Right ventricle myocardium superior (tissue), 1 donor: ENCODE measurements at places on chromosomes 13 and 19. TPM values are rescaled to one million over a fixed set of nuclear protein-coding genes. Genes with fewer than 3 reads are reported as not detected.
A peak's percentile ranks its signal among the peaks of the same experiment; 100 is the strongest.

- peak; percentile 93 for DNase-seq
These were observed 47.7 kb downstream of the CYP4F22 start for GRCh38 chr19:15555759-15556633.

CPB2 gene
- not detected for total RNA-seq

SHISA7 gene
- not detected for total RNA-seq

DNA sequence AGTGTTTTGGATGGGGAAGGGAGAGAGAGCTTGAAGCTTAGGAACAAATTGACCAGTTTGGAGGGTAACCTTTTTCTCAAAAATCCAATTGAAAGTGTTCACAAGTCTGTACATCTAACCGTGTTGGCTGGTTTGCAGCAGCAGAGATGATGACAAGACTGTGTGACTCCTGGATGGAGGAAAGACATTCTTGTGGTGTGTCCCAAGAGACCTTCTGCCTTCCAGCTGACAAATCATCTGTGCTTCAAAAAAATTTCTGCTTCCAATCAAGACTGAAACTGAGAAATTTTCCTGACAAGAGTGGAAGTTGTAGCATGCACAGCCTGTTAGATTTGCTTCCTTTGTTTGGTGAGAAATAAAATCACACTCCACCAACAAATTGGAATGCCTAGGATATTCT is 56.2 kb downstream of the LACC1 start:
- DNase-seq: no peak

DNA sequence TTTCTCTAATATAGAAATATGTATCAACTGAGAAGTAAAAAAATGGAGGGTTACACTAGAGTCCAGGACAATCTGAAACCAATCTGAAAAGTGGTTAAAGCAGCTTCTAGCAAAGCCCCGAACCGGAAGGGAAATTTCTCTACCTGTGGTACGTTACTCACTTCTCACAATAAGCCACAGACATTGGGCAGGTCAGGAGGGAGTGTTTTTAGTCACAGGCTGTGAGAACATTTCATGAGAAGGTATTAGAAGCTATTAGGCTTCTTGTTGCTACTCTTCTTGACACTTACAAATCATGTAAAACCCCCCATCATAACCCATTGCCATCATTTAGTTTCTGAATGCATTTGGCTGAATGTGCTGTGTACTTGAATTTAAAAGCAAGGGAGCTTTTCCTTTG is 120.9 kb downstream of the NUFIP1 start:
- no peak for DNase-seq

GRCh38 chr19:17879466-17879865 is 7.7 kb downstream of the SLC5A5 start:
- DNase-seq: no peak

- no peak for DNase-seq
These were observed 164.0 kb upstream of the ZNF507 start for GRCh38 chr19:32181216-32181920.

DNA sequence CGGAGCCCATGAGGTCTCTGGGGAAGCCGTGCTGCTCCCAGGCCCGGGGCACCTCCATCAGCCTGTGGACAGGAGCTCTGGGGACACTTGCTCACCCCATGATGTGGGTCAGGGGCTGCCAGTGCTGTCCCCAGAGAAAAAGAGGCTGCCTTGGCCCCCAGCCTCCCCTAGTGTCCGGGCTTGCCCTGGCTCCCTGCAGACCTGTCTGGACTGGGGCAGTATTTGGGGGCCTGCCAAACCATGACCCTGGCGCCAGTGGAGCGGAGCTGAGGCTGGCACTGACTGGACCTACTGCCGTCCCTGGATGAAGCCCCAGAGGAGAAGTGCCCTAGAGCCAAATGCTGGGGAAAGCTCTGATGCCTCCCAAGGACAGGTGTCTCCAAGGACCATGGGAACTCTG is 30.4 kb downstream of the ELAVL1 start:
- DNase-seq: peak; percentile 67

DAND5 gene
- 9.1 TPM for total RNA-seq

TEX101 gene
- not detected for total RNA-seq

DNA sequence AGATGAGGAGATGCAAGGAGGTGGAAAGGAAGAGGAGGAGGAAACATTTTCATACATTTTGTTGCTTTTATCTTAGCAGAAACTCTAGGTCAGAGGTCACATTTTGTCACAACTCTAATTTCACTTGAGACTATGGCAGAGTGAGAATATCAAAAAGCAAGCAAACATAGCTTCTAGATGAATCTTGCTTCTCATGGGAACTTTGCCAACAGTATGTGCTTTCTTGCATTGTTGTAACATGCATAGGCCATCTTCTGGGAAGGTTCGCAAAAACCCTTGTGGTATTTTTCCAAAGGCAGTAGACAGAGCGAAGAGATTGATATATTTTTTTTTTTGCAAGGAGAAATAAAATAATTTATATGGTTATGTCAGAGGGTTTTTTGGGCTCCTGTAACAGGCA is 291.3 kb downstream of the MTUS2 start:
- no peak for DNase-seq

DNA sequence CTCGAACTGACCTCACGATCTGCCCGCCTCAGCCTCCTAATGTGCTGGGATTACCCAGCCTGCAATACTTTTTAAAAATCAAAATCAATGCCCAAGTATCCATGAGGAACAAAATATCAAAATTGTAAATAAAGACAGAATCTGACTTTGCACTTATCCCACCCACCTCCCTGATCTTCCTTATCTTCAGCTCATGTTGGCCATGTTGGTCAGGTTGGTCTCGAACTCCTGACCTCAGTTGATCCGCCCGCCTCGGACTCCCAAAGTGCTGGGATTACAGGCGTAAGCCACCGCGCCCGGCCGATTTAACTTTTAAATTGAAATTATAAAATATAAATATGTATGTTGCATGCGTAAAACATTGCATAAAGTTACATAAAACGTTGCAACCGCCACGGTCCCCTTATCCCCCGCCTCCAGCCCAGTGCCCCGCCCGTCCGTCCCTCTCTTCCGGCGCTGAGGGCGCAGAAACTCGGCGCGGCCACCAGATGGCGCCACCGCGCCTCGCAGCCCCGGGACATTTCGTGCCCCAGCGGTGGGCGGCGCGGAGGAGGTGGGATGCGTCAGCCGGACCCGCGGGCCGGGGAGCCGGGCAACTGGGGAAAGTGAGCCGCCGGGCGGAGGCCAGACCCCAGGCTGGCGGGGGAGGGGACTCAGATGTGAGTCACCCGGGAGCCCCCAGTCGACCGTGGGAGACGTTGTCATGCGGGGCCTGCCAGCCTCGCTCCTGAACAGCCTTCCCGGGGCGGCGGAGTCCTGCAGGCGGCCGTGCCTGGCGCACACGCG is 1.5 kb upstream of the GADD45B start:
- peak; percentile 93 for DNase-seq

DNA sequence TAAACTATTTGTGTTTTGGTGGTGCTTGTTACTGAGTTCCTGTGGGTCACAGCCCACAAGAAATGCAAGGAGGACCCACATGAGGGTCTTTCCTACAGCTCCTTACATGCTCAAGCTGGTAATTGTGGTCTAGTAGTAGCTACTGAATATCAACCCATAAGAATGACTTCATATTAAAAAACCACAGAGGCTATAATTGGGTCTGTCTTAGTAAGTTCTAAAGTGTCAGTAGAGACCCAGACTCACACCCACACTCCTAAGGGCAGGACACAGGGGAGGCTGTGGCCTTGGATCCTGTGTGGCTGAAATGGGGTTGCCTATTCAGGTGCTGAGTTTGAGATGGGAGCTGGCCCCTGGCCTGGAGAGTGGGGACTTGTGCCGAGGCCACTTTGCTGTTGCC is 19.6 kb downstream of the TFDP1 start:
- DNase-seq: no peak

ZNF667 gene
- 5.0 TPM for total RNA-seq

FCHO1 gene
- total RNA-seq: 0.75 TPM

DNA sequence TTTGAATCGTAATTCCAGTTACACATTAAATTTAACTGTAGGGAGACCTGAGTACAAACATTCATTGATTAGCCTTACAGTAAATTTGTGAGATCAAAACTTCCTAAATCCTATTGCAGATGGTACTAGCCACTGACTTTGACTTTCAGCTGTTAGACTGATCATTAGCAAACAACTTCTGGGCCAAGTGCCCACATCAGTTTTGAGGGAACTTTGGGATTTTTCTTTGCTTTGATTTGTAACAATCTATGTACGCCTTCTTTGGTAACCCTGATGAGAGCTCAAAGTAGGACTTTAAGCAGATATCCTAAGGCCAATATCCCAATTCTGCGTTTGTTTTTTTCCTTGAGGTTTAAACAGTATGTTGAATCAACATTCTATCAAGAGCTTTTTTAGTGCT is 131.5 kb downstream of the DLEU7 start:
- no peak for DNase-seq

CDX2 gene
- total RNA-seq: not detected

DNA sequence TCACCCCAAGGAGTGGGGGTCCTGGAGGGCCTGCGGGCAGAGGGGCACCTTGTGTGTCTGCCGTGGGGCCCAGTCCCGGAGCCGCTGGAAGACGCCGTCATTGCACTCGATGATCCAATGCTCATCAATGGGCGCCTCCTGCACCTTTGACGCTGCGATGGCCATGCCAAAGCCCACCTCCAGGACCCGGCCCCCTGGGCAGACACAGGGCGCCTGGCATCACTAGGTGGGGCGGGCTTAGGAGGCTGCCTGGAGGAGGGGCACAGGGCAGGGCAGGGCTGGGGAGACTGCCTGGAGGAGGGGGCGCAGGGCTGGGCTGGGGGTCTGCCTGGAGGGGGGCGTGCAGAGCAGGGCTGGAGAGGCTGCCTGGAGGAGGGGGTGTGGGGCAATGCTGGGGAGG is 1.6 kb downstream of the GAMT start:
- DNase-seq: no peak

DNA sequence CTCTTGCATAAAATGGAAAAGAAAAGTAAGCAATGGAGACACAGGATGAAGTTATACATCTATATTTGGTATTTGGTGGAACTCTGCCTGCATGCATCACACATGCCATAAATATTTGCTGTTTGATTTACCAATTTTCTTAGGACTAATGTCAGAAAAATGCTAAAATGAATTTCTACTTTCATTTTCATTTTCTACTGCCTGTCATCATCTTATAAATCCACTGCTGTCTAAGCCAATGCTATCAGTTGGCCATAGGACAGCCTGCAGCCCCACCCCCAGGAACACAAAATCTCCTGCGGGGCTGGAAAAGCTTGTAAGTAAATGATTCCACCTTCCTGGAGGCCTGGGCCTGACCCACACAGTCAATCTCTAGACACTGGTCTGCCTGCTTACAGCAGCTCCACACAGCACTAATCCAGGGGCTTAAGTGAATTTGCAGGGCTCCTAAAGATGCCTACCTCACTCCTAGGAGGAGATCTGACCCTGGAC is 122.0 kb downstream of the ENOX1 start:
- no peak for DNase-seq

MISP gene
- total RNA-seq: not detected

DNA sequence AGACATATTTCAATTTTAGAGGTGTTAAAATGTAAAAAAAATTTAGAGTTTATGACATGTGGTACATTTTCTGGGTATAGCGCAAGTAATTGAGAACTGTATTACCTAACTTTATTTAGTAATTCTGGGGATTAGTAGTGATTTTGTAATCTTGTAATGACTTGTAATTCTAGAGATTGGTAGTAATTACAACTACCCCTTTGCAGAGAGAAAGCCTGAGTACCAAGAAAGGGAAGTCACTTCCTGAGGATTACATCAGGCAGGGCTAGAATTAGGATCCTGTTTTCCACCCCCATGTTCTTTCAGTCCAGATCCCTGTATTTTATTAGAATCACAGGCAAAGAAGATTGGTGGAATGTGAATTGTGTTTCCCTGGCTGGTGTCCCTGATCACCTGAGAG is 274.9 kb downstream of the KCNRG start:
- no peak for DNase-seq

STARD13 gene
- total RNA-seq: 36.4 TPM

LGALS13 gene
- not detected for total RNA-seq

DNA sequence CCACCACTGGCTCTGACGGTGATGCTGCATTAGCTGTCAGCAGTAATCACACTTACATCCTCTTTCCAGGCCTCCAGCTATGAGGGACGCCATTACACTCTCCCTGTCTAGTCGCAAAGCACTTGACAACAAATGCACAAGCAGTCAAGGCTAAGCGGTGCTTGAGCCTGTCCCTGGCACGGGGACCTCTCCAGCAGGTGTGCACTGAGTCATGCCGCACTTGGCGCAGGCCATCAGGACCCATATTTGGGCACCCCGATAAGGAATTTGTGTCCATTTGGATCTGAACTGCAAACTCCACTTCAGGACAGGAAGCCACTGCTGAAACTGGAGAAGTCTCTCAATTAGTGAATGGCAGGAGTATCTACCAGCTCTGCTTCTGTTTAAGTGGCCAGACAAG is 301.9 kb upstream of the OBI1 start:
- DNase-seq: no peak

DNA sequence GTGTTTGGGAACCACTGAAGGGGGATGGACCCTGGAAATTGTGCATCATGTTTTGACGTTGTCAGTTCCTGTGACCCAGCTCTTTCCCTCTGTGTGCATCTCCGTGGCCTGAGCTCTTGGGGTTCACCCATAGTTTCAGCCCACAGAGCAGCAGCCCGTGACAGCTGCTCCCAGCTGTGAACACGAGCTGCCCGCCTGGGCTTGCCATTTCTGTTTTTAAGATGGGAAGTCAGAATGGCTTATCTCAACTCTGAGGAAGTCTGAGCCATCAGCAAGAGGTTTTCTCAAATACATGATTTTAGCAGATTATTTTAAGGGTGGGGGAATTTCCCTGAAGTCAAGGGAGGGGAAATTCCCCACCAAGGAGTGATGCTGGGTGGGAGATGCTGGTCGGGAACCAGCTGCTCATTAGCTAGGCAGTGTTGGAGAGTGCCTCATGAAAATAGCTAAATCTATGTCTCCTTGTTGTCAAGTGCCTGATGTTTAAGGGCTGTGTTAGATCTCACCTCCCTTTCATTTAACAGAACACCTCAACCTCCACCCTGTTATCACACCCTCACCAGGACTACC is 34.8 kb upstream of the C1QTNF9 start:
- DNase-seq: peak; percentile 58

DNA sequence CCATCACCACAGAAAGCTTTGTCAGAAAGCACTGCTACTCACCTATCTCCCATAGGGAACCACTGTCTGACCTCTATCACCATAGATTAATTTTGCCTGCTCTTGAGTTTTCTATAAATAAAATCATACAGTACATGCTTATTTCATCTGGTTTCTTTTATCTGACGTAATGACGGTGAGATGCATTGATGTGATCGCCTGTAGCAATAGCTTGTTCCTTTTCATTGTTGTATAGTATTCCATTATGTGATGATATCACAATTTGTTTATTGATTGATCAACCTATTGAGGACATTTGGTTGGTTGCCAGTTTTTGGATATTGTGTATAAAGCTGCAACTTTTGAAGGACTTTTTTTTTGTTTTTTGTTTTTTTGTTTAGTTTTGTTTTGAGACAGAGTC is 51.9 kb upstream of the ADGRE1 start:
- no peak for DNase-seq

DNA sequence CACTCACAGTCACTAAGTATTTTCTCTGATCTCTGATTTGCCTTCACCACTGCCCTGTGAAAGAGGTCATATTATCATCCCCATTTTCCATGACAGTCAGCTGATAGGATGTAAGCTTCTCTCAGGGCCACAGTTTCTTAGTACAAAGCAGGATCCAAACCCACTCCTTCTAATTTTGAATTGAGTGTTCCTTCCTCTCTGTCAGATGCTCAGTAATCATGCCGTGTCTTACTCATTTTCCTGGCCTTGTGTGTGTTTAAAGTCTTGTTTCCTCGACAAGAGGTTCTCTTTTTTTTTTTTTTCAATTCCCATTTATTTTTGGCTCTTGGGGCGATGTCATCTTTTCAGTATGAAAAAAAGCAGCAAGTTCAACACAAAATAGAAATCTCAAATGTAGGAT is 72.3 kb downstream of the NAA16 start:
- DNase-seq: no peak

ENOX1 gene
- total RNA-seq: 7.5 TPM

GRCh38 chr13:46182491-46182877 is 507 bp upstream of the LCP1 start:
- no peak for DNase-seq
